ENCODE measurements at places on chromosomes 16 and 17. TPM values are rescaled to one million over a fixed set of nuclear protein-coding genes. Genes with fewer than 3 reads are reported as not detected.
A peak's percentile ranks its signal among the peaks of the same experiment; 100 is the strongest.

DNA sequence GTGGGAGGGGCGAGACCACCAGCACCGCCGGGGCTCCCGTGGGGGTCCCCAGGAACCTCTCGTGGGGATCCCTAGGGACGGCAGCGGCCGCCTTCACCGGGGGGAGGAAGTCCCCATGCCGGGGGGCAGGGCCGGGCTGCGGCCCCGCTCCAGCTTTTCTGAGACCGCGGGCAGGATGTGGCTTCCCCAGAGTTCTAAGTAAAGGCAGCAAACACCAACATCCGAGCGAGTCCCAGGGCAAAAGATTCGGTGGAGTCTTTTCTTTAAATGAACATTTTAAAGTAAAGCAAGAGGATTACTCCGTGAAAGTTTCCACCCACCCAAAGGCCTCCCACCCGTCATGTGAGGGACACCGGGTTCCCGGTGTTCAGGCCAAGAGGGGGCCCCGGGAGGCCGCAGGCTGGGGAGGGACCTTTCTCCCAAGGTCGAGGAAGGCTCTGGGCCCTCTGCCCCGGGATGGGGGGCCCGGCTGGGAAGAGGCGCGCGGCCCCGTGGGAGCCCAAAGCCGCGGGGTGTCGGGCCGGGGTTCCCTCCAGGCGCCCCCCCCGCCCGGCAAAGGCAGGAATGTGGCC lies 137.2 kb upstream of the RPH3AL start:
- no peaks in the 10 kb centered on the region for H3K27me3 ChIP-seq
- DNase-seq = peak; percentile 75
- peak overlapping the region; percentile 65 for H3K27ac ChIP-seq
- no peaks in the 10 kb centered on the region for H3K36me3 ChIP-seq

The MTSS2 gene
- total RNA-seq = 1.9 TPM

GRCh38 chr17:78170692-78171590 lies 2.6 kb downstream of the SYNGR2 start:
- no peaks in the 10 kb centered on the region for H3K27me3 ChIP-seq
- no peak for DNase-seq
- no peak overlapping the region for H3K4me3 ChIP-seq
- H3K36me3 ChIP-seq = peaks cover 4% of the 10 kb centered on the region
- H3K4me1 ChIP-seq = peaks cover 53% of the 10 kb centered on the region
- no peak overlapping the region for H3K27ac ChIP-seq

The TSPAN10 gene
- total RNA-seq = 1.1 TPM

DNA sequence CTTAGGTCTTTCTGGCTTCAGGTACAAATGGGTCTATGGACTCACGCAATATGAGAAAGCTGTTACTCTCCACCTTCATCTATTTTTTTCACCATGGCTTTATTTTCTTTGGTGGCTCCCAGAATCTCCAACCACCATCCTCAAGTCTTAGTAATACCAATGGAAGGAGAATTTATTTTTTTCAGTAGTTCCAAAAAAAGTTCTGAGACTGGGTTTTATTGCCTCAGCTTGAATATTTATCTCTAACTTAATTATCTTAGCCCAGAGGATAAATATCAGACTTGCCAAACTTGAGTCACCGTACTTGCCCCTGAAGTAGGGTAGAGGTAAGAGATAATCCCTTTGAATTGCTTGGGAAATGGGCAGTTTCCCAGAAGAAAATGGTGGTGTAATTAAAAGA lies 23.2 kb upstream of the CACNG3 start:
- H3K27ac ChIP-seq = no peak overlapping the region
- H3K27me3 ChIP-seq = no peaks in the 10 kb centered on the region
- H3K36me3 ChIP-seq = no peaks in the 10 kb centered on the region
- DNase-seq = no peak
- H3K4me1 ChIP-seq = no peaks in the 10 kb centered on the region

DNA sequence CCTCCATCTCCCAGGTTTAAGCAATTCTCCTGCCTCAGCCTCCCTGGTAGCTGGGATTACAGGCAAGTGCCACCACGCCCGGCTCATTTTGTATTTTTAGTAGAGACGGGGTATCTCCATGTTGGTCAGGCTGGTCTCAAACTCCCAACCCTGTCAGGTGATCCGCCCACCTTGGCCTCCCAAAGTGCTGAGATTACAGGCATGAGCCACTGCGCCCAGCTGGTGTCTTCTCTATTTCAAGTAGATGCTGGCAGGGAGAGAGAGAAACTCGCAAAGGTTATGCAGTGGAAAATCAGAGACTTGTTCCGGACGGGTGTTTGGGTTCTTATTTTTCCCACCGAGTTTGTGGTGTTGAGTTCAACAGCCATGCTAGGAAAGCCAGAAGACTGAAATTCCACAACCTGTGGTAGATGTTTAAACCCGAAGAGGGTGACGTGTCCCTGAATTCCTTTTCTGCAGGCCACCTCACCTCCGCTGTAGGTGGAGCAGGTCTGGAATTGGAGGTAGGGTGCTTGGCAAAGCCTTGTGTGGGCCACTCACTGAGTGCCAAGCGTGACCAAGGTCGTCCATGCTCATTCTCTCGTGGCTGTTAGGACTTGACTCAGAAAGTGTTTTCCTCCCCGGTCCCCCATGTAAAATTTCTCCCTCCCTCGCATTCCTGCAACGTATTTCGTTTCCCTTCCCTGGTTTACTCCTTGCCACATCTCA lies 7.3 kb upstream of the ZDHHC7 start:
- no peaks in the 10 kb centered on the region for H3K36me3 ChIP-seq
- H3K4me1 ChIP-seq = peaks cover 14% of the 10 kb centered on the region
- H3K4me3 ChIP-seq = no peak overlapping the region
- no peak for DNase-seq

The AHSP gene
- not detected for total RNA-seq

The RAC3 gene
- 0.86 TPM for total RNA-seq

DNA sequence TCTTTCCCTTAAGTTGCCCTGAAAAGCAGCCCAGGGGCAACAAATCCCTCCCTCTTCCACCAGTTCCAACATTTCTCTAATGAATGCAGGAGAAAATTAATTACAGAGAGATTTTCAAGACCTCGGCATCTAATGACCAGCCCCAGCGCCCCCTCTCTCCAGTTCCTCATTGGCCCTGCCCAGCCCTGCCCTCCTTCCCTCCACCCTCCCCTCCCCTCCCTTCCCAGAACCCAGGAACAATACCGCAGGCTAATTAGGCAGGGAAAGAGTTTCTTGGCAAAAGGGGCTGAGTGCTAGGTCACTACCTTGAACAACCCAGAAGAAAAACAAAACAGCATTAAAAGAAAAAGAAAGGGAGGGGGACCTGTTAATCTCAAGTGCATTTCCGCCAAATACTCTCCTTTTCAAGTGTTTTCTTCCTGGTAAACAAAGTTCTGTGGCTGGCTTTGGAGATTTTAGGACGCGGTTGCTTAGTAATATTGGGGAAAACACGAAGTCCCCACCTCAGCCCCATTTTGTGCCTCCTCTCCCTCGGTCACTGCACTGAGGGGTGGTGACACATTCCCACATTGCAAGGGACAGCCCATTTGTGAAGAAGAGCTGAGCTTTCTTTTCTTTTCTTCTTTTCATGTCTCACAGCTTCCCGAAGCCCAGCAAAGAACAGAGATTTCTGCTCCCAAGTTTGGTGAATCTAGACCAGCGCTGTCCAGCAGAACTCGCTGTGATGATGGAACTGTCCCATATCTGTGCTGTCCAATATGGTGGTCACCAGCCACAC lies 215.4 kb downstream of the SOX9 start:
- H3K36me3 ChIP-seq = no peaks in the 10 kb centered on the region

DNA sequence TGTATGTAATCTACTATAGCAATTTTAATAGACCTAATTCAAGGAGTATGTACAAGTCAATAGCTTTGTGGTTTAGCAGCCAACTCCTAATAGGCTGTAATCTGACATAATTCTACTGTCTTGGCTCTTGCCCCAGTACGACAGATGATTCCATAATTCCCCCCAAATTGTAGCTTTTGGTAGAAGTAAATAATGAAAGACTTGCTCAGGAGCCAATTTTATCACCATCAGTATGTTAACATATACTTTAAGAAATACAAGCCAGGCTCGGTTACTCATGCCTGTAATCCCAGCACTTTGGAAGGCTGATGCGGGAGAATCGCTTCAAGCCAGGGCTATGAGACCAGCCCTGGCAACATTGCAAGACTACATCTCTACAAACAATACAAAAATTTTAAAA lies 53.9 kb downstream of the AP2B1 start:
- DNase-seq = no peak
- H3K36me3 ChIP-seq = peaks cover 44% of the 10 kb centered on the region
- H3K4me3 ChIP-seq = no peak overlapping the region
- H3K4me1 ChIP-seq = no peaks in the 10 kb centered on the region
- H3K27me3 ChIP-seq = no peaks in the 10 kb centered on the region
- H3K27ac ChIP-seq = no peak overlapping the region

- no peak overlapping the region for H3K4me3 ChIP-seq
- no peak overlapping the region for H3K27ac ChIP-seq
- H3K36me3 ChIP-seq = no peaks in the 10 kb centered on the region
- DNase-seq = no peak
- no peaks in the 10 kb centered on the region for H3K4me1 ChIP-seq
- no peaks in the 10 kb centered on the region for H3K27me3 ChIP-seq
Observed at GRCh38 chr17:11917415-11917814, 79.9 kb downstream of the ZNF18 start.

GRCh38 chr16:68364561-68364998 lies 53.8 kb downstream of the PRMT7 start:
- no peak overlapping the region for H3K27ac ChIP-seq
- DNase-seq = peak; percentile 24
- no peaks in the 10 kb centered on the region for H3K27me3 ChIP-seq

DNA sequence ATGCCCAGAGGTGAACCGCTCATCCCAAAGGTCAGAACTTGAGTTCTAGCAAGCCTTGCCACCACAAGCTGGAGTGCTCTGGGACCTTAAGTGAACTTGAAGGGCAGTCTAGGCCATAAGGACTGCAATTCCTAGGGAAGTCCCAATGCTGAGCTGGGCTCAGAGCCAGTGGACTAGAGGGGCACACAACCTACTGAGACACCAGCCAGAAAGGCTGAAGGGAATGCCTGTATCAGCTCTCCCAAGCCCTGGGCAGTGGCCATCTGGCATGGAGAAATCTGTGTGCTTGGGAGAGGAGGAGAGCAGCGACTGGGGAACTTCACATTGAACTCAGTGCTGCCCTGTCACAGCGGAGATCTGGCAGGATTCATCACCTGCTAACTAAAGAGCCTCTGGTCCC lies 201.3 kb downstream of the CEP112 start:
- no peak overlapping the region for H3K4me3 ChIP-seq
- DNase-seq = no peak
- H3K27ac ChIP-seq = no peak overlapping the region
- no peaks in the 10 kb centered on the region for H3K4me1 ChIP-seq

GRCh38 chr17:606508-607250 lies 108.0 kb downstream of the VPS53 start:
- H3K36me3 ChIP-seq = no peaks in the 10 kb centered on the region
- H3K4me3 ChIP-seq = no peak overlapping the region
- no peak overlapping the region for H3K27ac ChIP-seq
- no peak for DNase-seq

The TBC1D3L gene
- total RNA-seq = 35.8 TPM

- H3K27me3 ChIP-seq = no peaks in the 10 kb centered on the region
- H3K36me3 ChIP-seq = no peaks in the 10 kb centered on the region
- H3K4me3 ChIP-seq = no peak overlapping the region
- DNase-seq = no peak
- no peaks in the 10 kb centered on the region for H3K4me1 ChIP-seq
- H3K27ac ChIP-seq = no peak overlapping the region
Observed at GRCh38 chr16:12601290-12601900, 202.3 kb downstream of the CPPED1 start.

The CD300LB gene
- total RNA-seq = 0.17 TPM

The KRTAP4-6 gene
- total RNA-seq = not detected

The KRTAP9-2 gene
- not detected for total RNA-seq

- no peaks in the 10 kb centered on the region for H3K27me3 ChIP-seq
- H3K36me3 ChIP-seq = peaks cover 7% of the 10 kb centered on the region
- no peak for DNase-seq
Observed at GRCh38 chr17:75288770-75289114, 491 bp downstream of the SLC25A19 start.

The KRT33B gene
- not detected for total RNA-seq

The UBTF gene
- total RNA-seq = 245 TPM

DNA sequence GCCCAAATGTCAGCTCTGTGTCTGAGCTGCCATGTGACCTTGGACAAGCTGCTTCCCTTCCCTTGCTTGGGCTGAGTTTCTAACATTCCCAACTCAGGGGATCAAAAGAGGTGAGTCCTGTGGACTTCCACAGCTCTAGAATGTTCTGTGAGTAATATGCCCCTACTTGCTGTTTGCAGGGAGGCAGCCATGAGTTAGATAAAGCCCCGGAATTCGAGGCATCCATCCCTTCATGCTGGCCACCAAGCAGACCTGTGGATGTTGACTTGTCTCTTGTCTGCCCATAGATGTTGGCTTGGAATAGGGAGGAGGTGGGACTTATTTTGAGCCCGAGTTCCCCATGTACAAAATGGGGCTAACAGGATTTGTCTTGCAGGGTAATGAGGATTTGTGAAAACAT lies 36.2 kb downstream of the KSR1 start:
- H3K27me3 ChIP-seq = no peaks in the 10 kb centered on the region
- H3K4me1 ChIP-seq = no peaks in the 10 kb centered on the region
- no peak overlapping the region for H3K27ac ChIP-seq
- DNase-seq = no peak

DNA sequence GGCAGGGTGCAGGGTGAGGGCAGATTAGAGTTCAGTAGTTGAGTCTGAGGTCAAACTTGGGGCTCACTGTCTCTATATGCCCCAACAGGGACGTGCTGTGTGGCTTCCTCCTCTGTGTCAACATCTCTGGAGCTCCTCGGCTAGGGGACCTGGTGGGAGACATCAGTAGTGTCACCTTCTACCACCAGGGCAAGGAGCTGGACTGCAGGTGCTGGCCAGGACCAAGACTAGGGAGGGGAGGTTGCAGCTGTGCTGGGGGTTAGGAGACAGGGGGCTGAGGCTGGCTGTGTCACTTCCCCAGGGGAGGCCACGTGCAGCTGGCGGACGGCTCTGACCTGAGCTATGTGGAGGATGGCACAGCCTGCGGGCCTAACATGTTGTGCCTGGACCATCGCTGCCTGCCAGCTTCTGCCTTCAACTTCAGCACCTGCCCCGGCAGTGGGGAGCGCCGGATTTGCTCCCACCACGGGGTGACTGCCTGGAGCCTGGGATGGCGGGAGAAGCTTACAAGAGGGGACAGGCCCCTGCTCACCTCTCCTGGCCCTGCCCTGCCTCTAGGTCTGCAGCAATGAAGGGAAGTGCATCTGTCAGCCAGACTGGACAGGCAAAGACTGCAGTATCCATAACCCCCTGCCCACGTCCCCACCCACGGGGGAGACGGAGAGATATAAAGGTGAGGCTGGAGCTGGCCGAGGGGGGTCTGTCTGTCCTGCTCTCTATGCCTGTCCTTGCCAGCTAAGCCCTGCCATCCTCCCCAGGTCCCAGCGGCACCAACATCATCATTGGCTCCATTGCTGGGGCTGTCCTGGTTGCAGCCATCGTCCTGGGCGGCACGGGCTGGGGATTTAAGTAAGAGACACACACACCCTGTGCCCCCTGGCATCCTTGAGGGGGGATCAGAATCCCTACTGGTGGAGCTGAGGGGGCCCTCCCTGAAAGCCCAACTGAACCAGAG lies 18.9 kb downstream of the ADAM11 start:
- no peak overlapping the region for H3K4me3 ChIP-seq
- no peaks in the 10 kb centered on the region for H3K27me3 ChIP-seq
- no peak for DNase-seq
- no peak overlapping the region for H3K27ac ChIP-seq

GRCh38 chr17:30600830-30601494 lies 123.8 kb downstream of the GOSR1 start:
- H3K27me3 ChIP-seq = no peaks in the 10 kb centered on the region
- peak overlapping the region; percentile 51 for H3K27ac ChIP-seq
- H3K4me1 ChIP-seq = peaks cover 10% of the 10 kb centered on the region
- peak overlapping the region; percentile 73 for H3K4me3 ChIP-seq
- H3K36me3 ChIP-seq = no peaks in the 10 kb centered on the region

GRCh38 chr17:33778505-33779233 lies 476.4 kb upstream of the CCL2 start:
- no peak overlapping the region for H3K27ac ChIP-seq
- no peak for DNase-seq
- no peaks in the 10 kb centered on the region for H3K36me3 ChIP-seq
- no peak overlapping the region for H3K4me3 ChIP-seq

Data from CD4-positive, alpha-beta memory T cell (primary cell).